Pancreas (tissue), 10 donors: ENCODE measurements at places on chromosomes 7 and 10. TPM values are rescaled to one million over a fixed set of nuclear protein-coding genes. Genes with fewer than 3 reads are reported as not detected.
A peak's percentile ranks its signal among the peaks of the same experiment; 100 is the strongest.

DNA sequence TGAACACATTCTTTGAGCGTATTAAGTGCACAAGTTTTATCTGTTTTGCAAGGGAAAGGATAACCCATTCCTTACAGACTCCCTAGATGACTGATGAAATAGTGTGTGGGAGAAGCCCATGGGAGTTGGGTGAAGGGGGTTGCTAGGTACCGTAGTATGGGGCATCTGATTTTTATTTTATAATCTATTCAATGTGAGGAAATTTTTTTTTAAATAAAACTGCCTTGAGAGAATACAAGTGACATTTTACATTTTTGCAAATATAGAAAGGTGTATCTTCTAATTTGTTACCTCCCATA, 1.4 kb downstream of the BTAF1 start:
- no peak overlapping the region for H3K4me3 ChIP-seq
- no peak for DNase-seq
- H3K36me3 ChIP-seq, result no peaks in the 10 kb centered on the region
- H3K4me1 ChIP-seq, result peaks cover 25% of the 10 kb centered on the region
- H3K27ac ChIP-seq, result no peak overlapping the region

DNA sequence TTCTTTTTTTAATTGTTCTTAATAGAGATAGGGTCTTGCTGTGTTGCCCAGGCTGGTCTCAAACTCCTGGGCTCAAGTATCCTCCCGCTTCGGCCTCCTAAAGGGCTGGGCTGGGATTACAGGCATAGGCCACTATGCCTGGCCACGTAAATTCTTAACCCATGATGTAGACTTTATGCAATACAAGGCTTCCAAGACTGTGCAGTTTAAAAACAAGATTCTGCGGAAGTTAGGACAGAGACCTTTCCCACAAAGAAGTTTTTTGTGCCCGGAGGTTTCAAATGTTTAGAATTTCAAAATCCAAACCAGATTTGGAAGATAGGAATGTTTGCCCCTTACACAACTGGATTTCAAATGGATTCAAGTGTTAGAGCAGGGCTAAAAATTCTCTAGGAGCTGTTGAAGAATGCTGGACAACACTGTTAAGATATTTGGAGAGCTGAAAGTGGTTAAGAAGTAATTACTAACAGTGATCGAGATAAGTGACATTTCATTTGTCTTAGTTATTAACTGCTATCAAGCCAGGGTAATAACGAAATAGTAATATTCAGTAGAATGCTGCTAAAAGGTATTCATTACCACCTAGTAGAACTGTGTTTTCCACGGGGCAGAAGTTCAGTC, 7.4 kb downstream of the APBB1IP start:
- no peak overlapping the region for H3K4me3 ChIP-seq
- DNase-seq, result no peak
- H3K36me3 ChIP-seq, result no peaks in the 10 kb centered on the region
- H3K27ac ChIP-seq, result no peak overlapping the region
- no peaks in the 10 kb centered on the region for H3K27me3 ChIP-seq

- no peak for DNase-seq
- H3K36me3 ChIP-seq, result no peaks in the 10 kb centered on the region
- no peaks in the 10 kb centered on the region for H3K27me3 ChIP-seq
- peaks cover 12% of the 10 kb centered on the region for H3K4me1 ChIP-seq
Measured at GRCh38 chr7:139702811-139703486, 74.8 kb downstream of the HIPK2 start.

The STYXL1 gene
- 31.2 TPM for polyA plus RNA-seq

GRCh38 chr7:36639826-36640225, 84.5 kb downstream of the AOAH start:
- peaks cover 7% of the 10 kb centered on the region for H3K4me1 ChIP-seq
- no peaks in the 10 kb centered on the region for H3K36me3 ChIP-seq
- H3K27ac ChIP-seq, result no peak overlapping the region
- H3K4me3 ChIP-seq, result no peak overlapping the region
- DNase-seq, result no peak

The SLC25A13 gene
- 10.8 TPM for polyA plus RNA-seq

- H3K36me3 ChIP-seq, result no peaks in the 10 kb centered on the region
- no peak overlapping the region for H3K4me3 ChIP-seq
- no peaks in the 10 kb centered on the region for H3K4me1 ChIP-seq
- DNase-seq, result no peak
- no peak overlapping the region for H3K27ac ChIP-seq
- H3K27me3 ChIP-seq, result no peaks in the 10 kb centered on the region
Measured at GRCh38 chr7:2611401-2611800, 20.4 kb upstream of the TTYH3 start.

GRCh38 chr7:133654547-133654946, 401.7 kb downstream of the EXOC4 start:
- no peak overlapping the region for H3K27ac ChIP-seq
- no peak for DNase-seq
- no peak overlapping the region for H3K4me3 ChIP-seq
- H3K36me3 ChIP-seq, result no peaks in the 10 kb centered on the region
- H3K27me3 ChIP-seq, result no peaks in the 10 kb centered on the region

GRCh38 chr10:122162671-122163173, 108.4 kb upstream of the BTBD16 start:
- H3K4me3 ChIP-seq, result no peak overlapping the region
- no peaks in the 10 kb centered on the region for H3K36me3 ChIP-seq
- peaks cover 5% of the 10 kb centered on the region for H3K4me1 ChIP-seq
- no peak for DNase-seq
- H3K27ac ChIP-seq, result no peak overlapping the region
- no peaks in the 10 kb centered on the region for H3K27me3 ChIP-seq

DNA sequence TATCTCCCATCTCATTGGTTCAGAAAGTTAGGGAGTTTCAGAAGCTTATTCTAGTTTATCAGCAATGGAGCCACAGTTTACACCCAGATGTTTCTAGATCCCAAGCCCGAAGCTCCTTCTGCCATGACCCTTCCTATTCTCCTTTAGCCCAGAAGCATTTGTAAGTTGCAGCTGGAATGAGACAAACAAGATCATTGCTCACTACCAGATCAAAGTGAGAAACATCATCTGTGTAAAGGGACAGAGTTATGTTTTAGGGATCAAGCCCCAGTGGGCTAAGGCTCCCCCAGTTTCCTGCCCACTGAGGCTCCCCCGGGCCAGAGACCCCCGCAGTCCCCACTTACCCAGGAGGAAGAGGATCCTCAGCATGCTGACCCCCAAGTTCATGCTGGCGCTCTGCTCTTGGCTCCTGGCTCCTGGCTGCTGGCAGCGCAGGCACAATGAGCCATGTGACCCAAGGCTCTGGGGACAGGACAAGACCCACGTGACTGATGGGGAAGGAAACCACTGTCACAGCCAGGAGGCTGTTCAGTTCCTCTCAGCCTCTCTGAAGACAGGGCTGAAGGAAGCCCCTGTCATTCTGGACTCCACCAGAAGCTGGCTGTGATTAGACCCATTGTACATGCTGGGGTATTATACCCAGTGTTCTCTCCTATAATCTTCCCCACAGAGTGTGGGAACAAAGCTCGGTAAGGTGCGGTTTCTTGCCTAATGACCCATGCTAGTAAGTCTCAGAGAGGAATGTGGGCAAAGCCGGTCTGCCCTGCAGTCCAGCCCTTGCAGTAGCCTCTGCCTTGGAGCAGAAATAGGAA, at the start of gene TMEM273:
TMEM273 (minus strand) TSS at position 442 of the 812 bp plus-strand sequence; CDS start at position 387, 55 bp downstream.
- H3K4me3 ChIP-seq, result no peak within 1 kb of the TSS
- no peaks in the 10 kb centered on the region for H3K4me1 ChIP-seq
- no peaks in the 10 kb centered on the region for H3K36me3 ChIP-seq
- no peak for DNase-seq
- H3K27ac ChIP-seq, result peak within 1 kb of the TSS; percentile 11
- no peaks in the 10 kb centered on the region for H3K27me3 ChIP-seq

DNA sequence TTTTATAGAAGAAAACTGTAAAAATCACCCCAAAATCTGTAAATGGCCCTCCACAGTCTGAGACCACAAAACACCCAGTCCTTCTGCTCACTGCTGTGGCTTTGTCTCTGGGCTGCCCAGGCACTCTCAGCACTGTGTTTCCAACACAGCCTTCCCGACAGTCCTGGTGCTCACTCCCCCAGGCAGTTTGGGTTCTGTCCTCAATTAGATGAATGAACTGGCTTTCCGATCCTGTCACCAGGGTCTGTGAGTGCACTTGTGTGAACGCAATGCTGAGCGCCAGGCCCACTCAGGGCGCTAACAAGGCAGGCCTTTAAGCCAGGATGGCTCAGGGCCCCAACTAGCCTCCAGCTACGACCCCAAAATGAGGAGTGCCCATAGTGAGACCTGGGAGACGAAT, 3.3 kb downstream of the MAD1L1 start:
- H3K27ac ChIP-seq, result no peak overlapping the region
- DNase-seq, result no peak
- H3K27me3 ChIP-seq, result no peaks in the 10 kb centered on the region
- peaks cover 9% of the 10 kb centered on the region for H3K4me1 ChIP-seq

- H3K36me3 ChIP-seq, result no peaks in the 10 kb centered on the region
- H3K27me3 ChIP-seq, result no peaks in the 10 kb centered on the region
- H3K4me3 ChIP-seq, result no peak overlapping the region
- H3K27ac ChIP-seq, result no peak overlapping the region
- no peak for DNase-seq
Measured at GRCh38 chr10:55397777-55398496, 596.9 kb upstream of the PCDH15 start.

DNA sequence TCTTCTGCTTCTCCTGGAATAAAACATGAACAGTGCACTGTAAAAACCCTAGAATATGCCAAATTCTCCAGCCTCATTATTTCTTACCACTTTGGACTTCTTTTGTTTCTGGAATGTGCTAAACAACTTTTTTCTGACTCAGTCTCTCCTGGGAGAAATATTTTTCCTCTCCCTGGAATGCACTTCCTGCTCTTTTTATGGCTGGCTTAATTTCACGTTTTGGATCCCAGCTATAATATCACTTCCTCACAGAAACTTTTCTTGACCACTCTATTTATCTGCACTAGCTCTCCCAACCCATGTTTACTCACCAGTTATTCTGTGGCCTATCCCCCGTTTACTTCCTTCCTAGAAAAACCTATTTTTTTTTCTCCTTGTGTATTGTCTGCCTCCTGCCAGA, 26.7 kb downstream of the ABCB5 start:
- H3K27ac ChIP-seq, result no peak overlapping the region
- no peak for DNase-seq
- no peaks in the 10 kb centered on the region for H3K4me1 ChIP-seq
- no peaks in the 10 kb centered on the region for H3K36me3 ChIP-seq

GRCh38 chr7:128384726-128385125, 23.2 kb upstream of the PRRT4 start:
- H3K27me3 ChIP-seq, result no peaks in the 10 kb centered on the region
- H3K36me3 ChIP-seq, result no peaks in the 10 kb centered on the region
- no peak for DNase-seq
- H3K4me3 ChIP-seq, result no peak overlapping the region
- no peak overlapping the region for H3K27ac ChIP-seq

DNA sequence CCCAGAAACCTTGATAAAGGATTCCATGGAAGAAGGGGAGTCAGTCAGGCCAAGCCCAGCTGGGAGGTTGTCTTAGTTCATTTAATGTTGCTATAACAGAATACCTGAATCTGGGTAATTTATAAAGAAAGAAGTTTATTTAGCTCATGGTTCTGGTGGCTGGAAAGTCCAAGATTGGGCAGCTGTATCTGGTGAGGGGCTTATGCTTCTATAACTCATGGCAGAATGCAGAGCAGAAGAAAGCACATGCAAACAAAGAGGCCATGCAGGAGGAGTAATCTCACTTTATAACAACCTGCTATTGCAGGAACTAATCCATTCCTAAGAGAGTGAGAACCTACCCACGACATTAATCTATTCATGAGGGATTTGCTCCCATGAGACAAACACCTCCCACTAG, 54.2 kb upstream of the ANKRD1 start:
- H3K4me1 ChIP-seq, result no peaks in the 10 kb centered on the region
- no peaks in the 10 kb centered on the region for H3K36me3 ChIP-seq
- no peak overlapping the region for H3K4me3 ChIP-seq
- H3K27me3 ChIP-seq, result no peaks in the 10 kb centered on the region

The CD36 gene
- 25.0 TPM for polyA plus RNA-seq

DNA sequence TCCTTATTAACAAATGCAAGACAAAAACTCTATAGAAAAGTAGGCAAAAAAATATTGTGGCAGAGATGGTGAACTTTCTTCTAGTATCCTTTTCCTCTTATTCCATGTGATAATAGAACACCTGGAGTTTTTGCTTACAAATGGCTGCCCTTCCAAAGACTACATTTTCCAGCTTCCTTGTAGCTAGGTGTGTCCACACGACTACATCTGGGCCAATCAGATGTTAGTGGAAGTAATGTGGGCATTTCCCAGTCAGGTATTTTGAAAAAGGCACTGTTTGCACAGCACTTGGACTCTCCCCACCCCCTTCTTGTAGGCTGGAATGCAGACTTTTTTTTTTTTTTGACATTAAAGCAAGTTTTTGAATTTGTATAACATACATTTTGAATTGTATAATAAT, 105.5 kb upstream of the TBX20 start:
- no peaks in the 10 kb centered on the region for H3K27me3 ChIP-seq
- H3K36me3 ChIP-seq, result no peaks in the 10 kb centered on the region
- no peaks in the 10 kb centered on the region for H3K4me1 ChIP-seq
- H3K27ac ChIP-seq, result no peak overlapping the region
- DNase-seq, result no peak

The AKR1B1 gene
- polyA plus RNA-seq, result 34.8 TPM

The SMNDC1 gene
- polyA plus RNA-seq, result 5.2 TPM

- DNase-seq, result no peak
- no peaks in the 10 kb centered on the region for H3K36me3 ChIP-seq
- H3K4me1 ChIP-seq, result peaks cover 14% of the 10 kb centered on the region
- H3K4me3 ChIP-seq, result no peak overlapping the region
Measured at GRCh38 chr10:69362471-69362954, 54.2 kb downstream of the TACR2 start.

DNA sequence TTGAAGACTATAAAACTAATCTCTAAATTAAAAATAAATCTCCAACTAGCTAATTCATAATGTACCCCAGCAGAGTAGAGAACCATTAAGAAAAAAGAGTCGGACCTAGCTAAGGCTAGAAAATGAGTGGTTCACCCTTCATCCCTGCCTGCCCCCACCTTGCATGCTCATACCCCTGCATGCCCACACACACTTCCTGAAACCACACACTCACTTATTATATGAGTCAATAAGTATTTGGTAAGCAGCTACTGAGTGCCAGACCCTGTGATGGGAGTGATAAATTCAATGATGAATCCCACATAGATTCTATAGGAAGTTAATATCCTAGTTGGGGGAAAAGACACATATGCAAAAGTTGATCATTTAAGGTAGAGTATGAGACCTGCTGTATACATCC, 152.9 kb upstream of the INHBA start:
- no peak for DNase-seq
- no peak overlapping the region for H3K4me3 ChIP-seq
- H3K36me3 ChIP-seq, result no peaks in the 10 kb centered on the region
- H3K4me1 ChIP-seq, result no peaks in the 10 kb centered on the region
- no peak overlapping the region for H3K27ac ChIP-seq

DNA sequence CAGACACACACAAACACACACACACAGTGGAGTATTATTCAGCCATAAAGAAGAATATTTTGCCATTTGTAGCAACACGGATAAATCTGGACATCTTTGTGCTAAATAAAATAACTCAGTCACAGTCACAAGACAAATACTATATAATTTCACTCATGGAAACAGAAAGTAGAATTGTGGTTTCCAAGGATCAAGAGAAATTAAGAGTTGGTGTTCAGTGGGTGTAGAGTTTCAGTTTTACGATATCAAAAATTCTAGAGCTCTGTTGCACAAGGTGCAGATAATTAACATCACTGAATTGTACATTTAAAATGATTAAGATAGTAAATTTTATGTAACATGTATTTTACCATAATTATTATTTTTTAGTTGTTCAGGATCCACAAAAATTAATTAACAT, 1235.0 kb downstream of the XPNPEP1 start:
- no peak for DNase-seq
- no peak overlapping the region for H3K4me3 ChIP-seq
- no peak overlapping the region for H3K27ac ChIP-seq
- H3K36me3 ChIP-seq, result no peaks in the 10 kb centered on the region
- no peaks in the 10 kb centered on the region for H3K27me3 ChIP-seq
- no peaks in the 10 kb centered on the region for H3K4me1 ChIP-seq

The SLC26A5 gene
- polyA plus RNA-seq, result 0.19 TPM
